ENCODE measurements at places on chromosomes 2 and 18. TPM values are rescaled to one million over a fixed set of nuclear protein-coding genes. Genes with fewer than 3 reads are reported as not detected.
A peak's percentile ranks its signal among the peaks of the same experiment; 100 is the strongest.

DNA sequence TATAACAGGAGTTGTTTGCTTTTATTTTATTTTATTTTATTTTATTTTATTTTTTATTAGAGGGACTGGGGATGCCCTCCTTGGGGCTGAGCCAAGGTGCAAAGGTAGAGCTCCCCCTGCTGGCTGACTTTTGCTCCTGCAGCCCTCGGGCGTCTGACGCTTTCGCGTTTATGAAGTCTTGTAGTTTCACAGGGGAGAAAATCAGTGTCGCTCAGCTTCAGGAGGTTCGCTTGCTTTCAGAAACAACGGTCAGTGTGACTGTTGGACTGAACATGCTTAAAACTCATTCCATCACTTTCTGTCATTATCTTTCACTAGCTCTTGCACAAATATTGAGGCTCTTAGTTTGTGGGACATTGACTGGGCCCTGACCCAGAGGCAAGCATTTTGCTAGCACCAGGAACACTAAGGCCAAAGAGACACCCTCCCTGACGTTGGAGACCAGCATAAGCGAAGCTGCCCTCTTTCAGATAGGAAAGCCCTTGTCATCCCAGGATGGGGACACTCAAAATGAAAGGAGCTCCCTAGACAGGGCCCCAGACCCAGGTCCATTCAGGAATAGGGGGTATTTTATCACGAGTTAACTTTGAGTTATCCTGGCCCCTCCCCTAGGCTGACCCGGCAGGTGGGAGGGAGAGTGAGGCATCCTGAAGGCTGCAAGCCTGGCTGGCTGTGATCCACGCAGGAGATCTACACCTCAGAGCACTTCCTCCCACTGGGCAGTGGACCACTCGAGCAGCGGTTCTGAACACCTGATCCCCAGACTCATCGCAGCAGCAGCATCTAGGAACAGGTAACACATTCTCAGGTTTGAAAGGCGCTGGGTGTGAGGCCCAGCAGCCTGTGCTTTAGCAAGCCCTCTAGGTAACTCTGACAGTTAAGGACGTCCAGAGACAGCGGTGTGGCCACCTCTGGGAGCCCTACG is 34.4 kb downstream of the LGALSL start:
- no peak overlapping the region for H3K27ac ChIP-seq
- no peak overlapping the region for H3K4me3 ChIP-seq
- no peaks in the 10 kb centered on the region for H3K4me1 ChIP-seq
- no peaks in the 10 kb centered on the region for H3K27me3 ChIP-seq

DNA sequence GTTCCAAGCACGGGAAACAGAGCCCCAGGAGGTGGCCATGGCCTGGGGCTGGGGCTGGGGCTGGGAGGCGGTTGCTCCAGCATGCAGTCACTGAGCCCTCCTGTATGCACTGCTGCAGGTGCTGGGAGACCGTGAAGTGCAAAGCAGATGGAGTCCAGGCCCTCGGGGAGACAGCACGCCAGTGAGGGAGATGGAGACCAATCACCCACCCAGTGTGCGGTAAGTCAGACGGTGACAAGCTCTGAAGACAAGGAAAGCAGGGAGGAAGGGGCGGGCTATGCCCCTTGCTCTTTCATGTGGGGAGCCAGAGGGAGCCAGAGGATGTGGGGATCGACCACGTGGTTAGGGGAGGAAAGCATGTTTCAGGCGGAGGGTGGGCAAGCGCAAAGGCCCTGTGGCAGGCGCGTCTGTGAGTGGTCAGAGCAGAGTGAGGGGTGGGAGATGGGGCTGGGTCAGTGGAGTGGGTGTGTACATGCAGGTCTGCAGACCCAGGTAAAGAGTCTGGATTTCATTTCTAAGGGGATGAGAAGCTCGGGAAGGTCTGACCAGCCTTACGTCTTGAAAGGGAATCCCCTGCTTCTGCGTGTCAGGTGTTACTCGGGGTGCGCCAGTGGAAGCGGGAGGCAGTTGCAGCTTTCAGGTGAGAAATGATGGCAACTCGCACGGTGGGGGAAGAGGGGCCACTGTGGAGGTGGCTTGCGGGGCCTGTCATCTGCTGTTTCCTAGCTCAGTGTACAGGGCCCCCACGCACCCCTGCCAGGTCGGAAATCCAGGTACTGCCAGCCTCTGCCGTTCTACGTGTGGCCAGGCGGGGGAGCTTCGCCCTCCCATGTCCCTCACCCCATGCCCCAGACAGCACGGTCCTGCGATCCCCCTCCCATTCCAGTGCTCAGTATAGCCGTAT is 19.4 kb downstream of the RRM2 start:
- DNase-seq: peak; percentile 72
- H3K4me3 ChIP-seq: no peak overlapping the region
- H3K36me3 ChIP-seq: no peaks in the 10 kb centered on the region
- H3K4me1 ChIP-seq: peaks cover 23% of the 10 kb centered on the region
- no peaks in the 10 kb centered on the region for H3K27me3 ChIP-seq

DNA sequence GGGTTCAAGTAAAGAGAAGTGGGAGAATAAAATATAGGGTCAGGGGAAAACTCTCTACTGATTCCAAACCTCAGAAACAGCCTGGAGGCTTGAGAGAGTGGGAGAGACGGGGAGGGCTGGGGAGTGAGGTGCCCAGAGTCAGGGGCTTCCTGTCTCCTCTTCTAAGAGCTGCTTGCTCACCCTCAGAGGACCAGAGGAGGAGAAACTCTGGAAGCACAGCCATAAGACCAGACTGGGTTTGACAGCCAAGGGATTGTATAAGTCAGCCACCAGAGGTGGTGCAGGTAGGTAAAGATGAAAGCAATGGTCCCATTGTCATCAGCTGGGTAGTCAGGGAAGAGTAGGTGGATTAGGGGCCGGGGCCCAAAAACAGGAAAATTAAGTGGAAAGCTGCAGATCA is 259.4 kb downstream of the TNS1 start:
- no peak for DNase-seq
- no peaks in the 10 kb centered on the region for H3K36me3 ChIP-seq
- no peaks in the 10 kb centered on the region for H3K27me3 ChIP-seq
- no peak overlapping the region for H3K27ac ChIP-seq
- H3K4me1 ChIP-seq: no peaks in the 10 kb centered on the region
- H3K4me3 ChIP-seq: no peak overlapping the region

GRCh38 chr2:169086893-169087467 is 17.6 kb downstream of the DHRS9 start:
- no peaks in the 10 kb centered on the region for H3K27me3 ChIP-seq
- no peak overlapping the region for H3K4me3 ChIP-seq
- H3K36me3 ChIP-seq: no peaks in the 10 kb centered on the region
- no peak for DNase-seq
- peaks cover 6% of the 10 kb centered on the region for H3K4me1 ChIP-seq

DNA sequence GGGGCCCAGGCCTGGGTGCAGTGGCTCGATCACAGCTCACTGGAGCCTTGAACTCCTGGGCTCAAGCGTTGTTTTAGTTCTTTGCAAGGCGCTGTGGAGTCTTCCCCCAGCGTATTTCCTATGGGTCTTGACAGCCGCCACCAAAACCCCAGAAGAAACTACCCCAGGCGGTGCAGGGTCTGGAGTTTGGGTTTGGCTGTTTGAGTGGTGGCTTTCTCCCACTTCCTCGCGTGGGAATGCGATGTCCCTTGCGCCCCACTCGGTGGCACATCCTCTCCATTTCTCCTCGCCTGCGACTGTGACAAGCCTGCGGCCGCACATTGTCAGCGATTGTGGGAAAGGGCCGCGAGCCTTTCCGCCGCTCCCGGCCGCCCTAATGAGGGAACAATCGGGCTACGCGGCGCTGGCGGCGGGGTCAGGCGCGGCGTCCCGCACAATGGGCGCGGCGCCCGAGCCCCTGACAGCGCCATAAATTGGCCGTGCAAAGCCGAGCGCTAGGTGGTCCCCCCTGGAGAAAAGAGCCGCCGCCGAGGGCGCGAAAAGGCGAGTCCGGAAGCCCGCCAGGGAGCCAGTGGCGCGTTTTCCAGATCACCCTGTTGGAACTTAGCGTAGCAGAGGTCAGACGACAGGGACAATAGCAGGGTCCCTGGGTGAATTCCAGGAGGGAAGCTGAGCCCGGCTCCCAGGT is 194.9 kb upstream of the POU3F3 start:
- no peaks in the 10 kb centered on the region for H3K36me3 ChIP-seq
- no peak overlapping the region for H3K4me3 ChIP-seq
- no peaks in the 10 kb centered on the region for H3K27me3 ChIP-seq
- no peak overlapping the region for H3K27ac ChIP-seq
- H3K4me1 ChIP-seq: no peaks in the 10 kb centered on the region
- DNase-seq: no peak

- no peaks in the 10 kb centered on the region for H3K4me1 ChIP-seq
- H3K27ac ChIP-seq: no peak overlapping the region
- no peaks in the 10 kb centered on the region for H3K27me3 ChIP-seq
- H3K36me3 ChIP-seq: no peaks in the 10 kb centered on the region
- no peak for DNase-seq
These were observed 1357.9 kb upstream of the CELF4 start for GRCh38 chr18:38923540-38923939.

DNA sequence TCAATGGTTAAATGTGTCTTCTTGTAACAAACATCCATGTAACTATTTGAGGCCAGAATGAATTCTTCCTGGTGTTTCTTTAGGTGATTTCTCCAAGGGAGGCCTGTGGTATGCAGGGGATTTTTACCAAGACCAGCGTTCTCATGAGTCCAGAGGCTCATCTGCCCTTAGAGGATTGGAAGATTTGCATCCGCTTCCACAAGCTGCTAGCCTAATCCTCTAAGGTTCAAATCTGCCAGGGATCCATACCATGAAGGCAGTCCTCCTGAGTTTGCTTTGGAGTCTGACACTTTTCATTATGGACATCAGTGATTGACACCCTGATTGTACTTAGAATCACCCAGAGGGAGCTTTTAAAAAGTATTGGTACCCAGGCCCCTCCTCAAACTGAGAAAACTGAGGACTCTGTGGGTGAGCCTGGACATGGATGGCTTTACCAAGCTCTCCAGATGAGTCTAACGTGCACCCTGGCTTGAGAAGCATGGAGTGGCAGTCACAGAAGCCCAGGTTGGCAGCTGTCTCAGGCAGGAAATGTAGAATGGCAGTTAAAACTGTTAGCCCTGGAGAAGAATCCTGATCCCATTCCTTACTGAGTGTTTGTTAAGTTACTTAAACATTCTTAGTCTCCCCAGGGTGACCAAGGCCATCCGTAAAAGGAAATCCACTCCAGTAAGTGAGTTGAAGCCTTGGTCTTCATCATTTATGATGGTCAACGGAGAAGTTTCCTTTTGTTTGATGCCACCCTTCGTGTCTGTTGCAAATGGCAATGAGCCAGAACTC is 95.3 kb upstream of the RMDN2 start:
- H3K36me3 ChIP-seq: no peaks in the 10 kb centered on the region
- no peak for DNase-seq
- no peaks in the 10 kb centered on the region for H3K27me3 ChIP-seq
- H3K27ac ChIP-seq: no peak overlapping the region
- no peaks in the 10 kb centered on the region for H3K4me1 ChIP-seq

GRCh38 chr2:32732120-32732519 is 104.3 kb downstream of the TTC27 start:
- no peak overlapping the region for H3K27ac ChIP-seq
- no peak for DNase-seq
- no peaks in the 10 kb centered on the region for H3K4me1 ChIP-seq
- no peaks in the 10 kb centered on the region for H3K27me3 ChIP-seq
- H3K36me3 ChIP-seq: no peaks in the 10 kb centered on the region

DNA sequence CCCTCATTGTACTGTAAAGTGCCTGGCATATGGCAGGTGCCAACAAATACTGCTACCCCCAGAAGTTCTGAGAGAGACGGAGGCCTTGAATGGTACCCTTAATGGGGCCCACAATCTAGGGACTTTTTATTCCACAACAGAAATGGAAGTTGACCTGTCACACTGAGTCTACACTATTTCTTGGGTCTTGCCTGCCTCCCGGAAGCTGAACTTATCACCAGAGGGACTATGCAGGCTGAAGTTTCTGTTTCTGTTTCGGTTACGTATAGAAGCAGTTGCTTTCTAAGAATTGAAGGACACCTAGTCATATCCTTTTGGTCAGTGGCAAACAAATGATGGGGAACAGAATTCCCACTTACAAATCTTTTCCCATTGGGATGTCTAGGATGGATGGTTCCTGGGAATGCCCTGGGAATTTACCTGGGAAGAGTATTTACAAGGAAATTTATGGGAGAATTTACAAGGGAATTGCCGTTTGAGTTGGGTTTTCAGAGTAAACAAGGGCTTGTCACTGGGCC is 74.2 kb downstream of the HS1BP3 start:
- H3K36me3 ChIP-seq: no peaks in the 10 kb centered on the region
- peaks cover 7% of the 10 kb centered on the region for H3K4me1 ChIP-seq
- peak overlapping the region; percentile 7 for H3K4me3 ChIP-seq
- peak overlapping the region; percentile 14 for H3K27ac ChIP-seq
- DNase-seq: no peak
- H3K27me3 ChIP-seq: no peaks in the 10 kb centered on the region

DNA sequence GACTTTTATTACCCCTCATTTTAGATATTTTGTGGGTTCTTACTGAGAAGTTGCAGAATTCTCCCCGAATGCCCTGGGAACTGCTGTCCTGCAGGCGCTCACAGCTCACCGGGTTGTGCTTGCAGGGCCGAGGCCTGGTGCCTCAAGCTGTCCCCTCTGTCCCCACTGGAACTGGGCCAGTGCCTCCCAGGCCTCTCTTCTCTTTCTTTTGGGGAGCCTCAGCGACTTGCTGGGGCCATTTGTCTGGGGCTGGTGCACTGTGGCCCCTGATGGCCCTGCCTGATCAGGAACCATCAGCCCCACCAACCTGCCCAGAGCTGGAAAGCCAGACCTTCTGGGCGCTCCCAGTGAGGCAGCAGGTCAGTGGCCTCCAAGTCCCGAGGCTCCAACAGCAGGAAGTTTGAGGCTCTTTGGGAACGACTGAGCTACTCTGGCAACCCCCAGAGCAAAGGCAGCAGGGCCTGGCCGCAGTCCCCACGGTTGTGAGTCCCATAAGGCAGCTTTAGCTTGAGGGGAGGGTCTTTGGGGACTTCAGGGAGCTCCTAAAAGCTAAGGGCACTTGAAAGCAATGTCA is 14.7 kb upstream of the NEU4 start:
- DNase-seq: no peak
- no peaks in the 10 kb centered on the region for H3K36me3 ChIP-seq
- H3K27ac ChIP-seq: no peak overlapping the region
- H3K4me1 ChIP-seq: no peaks in the 10 kb centered on the region
- H3K4me3 ChIP-seq: no peak overlapping the region

The MPP4 gene
- not detected for total RNA-seq

The CTLA4 gene
- total RNA-seq: 42.1 TPM

The RTTN gene
- 28.1 TPM for total RNA-seq

The CFC1 gene
- total RNA-seq: not detected

The SEPTIN10 gene
- 51.8 TPM for total RNA-seq

The PID1 gene
- total RNA-seq: 17.0 TPM

The PDCL3 gene
- 14.0 TPM for total RNA-seq

The COLEC11 gene
- total RNA-seq: not detected

The AQP12B gene
- 2.5 TPM for total RNA-seq
